ENCODE measurements at places on chromosomes 6 and 20.

DNA sequence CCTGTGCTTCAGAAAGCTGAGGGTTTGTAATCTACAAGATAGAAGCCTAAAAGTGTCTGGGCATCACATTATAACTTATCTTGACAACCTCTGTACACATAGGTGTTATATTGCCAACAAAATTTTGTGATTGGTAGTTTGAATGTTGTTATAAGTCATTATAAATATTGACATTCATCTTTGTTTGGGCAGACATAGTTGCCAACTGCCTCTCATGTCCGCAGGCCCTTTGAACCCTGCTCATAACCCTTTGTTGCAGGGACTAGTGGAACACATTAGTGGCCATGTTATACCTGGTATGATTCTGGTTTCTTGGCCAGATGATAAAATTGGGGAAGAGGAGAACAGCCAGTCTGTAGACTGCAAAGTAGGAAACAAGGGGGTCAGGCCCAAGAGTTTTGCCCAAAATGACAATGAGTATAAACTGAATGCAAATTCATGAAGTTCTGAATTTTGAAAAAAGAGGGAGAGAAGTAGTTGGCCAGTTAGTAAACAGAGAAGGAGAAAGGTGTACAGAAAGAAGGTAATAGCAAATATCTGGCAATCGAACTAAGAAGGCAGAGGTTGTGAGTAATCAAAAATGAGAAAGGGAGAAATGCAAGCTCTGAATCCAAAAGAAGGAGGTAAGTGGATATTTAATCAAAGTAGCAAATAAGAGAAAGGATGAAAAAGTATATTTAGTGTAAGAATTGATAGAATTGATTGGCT is 21.6 kb upstream of the LMBRD1 start:
- no peak for DNase-seq

GRCh38 chr6:70176842-70177550 is 125.9 kb downstream of the COL9A1 start:
- no peak for DNase-seq

DNA sequence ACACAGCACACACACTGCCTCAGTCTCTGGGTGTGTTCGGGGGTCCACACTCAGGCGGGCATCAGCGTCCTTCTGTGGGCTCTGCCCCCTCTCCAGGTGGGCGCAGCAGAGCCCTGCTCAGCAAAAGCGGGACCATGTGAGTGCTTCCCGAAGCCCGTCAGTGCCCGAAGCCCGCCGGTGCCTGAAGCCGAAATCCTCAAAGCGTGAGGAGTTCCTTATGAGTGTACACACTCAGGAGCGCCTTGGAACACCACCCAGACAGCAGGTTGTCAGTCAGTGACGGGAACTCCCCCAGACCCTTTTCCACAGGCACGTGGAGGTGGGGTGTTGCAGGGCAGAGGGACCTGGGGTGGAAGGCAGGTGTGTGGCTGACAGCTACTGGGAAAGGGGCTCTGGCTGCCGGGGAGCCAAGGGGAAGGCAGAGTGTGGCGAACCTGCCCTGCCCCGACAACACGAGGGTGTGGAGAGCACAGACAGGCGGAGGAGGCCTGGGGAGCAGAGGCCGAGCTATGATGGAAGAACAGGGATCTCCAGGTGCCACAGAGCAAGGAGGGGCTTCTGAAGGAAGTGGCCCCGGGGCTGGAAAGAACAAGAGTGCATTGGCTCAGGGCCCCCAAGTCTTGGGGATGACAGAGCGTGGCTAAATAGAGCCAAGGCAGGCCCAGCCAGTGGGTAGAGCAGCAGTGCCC is 87.7 kb downstream of the RAMACL start:
- DNase-seq = no peak

DNA sequence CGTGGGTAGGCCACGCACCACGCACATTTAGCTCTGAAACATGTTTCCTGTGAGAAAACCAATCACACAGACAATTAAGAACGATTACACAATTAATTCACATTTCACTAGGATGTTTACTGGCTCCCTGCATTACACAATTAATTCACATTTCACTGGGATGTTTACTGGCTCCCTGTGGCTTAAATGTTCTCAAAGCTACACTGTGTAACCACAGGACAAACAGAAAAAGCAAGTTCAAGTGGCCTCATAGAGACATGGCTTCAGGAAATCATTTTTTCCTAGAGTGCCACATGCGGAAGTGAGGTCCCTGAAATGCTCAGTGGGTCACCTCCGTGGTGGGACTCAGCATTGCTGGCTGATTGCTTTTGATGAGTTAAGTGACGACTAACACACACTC is 61.7 kb upstream of the XRN2 start:
- DNase-seq = no peak

- DNase-seq = no peak
Observed at GRCh38 chr6:169827290-169827717, 75.9 kb downstream of the ERMARD start.

GRCh38 chr6:158817728-158818580 is 1.2 kb downstream of the EZR start:
- no peak for DNase-seq

GRCh38 chr6:39594285-39594684 is 130.9 kb downstream of the KIF6 start:
- DNase-seq = no peak

- no peak for DNase-seq
Observed at GRCh38 chr6:122372647-122373046, 26.8 kb upstream of the HSF2 start.

DNA sequence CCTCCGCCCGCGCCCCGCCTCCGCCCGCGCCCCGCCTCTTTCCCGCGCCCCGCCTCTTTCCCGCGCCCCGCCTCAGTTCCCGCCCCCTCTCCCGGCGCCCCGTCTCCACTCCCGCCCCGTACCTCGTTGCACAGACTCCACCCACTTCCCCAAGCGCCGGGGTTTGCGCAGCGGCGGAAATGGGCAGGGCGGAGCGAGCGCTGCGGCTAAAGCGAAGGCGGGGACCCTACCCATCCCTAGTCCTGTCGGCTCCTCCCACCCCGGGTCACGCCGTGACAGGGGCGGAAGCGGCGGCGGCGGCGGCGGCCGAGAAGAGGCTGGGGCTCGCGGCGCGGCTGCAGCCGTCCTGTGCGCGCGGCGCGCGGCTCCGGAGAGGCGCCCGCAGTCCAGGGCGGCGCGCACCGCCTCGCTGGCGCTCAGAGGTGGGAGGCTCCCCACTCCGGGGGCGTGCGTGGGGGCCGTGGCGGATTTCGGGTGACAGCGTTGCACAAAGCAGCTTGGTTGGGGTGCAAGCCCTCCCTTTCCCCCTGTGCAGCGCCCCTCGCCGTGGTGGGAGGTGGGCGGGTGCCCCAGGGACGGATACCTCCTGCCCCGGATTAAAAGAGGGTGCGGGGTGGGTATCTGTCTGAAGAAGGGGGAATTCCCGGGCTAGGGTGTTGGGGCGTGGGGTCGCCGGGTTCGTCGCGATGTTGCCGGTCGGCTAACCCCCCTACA is at the start of gene KDM1B:
Gene KDM1B (plus strand): TSS at position 273 of the 714 bp plus-strand sequence. CDS start 4,474 bp downstream, outside the sequence.
- peak; percentile 93 for DNase-seq

GRCh38 chr6:13831615-13832014 is 17.3 kb upstream of the MCUR1 start:
- DNase-seq = no peak

DNA sequence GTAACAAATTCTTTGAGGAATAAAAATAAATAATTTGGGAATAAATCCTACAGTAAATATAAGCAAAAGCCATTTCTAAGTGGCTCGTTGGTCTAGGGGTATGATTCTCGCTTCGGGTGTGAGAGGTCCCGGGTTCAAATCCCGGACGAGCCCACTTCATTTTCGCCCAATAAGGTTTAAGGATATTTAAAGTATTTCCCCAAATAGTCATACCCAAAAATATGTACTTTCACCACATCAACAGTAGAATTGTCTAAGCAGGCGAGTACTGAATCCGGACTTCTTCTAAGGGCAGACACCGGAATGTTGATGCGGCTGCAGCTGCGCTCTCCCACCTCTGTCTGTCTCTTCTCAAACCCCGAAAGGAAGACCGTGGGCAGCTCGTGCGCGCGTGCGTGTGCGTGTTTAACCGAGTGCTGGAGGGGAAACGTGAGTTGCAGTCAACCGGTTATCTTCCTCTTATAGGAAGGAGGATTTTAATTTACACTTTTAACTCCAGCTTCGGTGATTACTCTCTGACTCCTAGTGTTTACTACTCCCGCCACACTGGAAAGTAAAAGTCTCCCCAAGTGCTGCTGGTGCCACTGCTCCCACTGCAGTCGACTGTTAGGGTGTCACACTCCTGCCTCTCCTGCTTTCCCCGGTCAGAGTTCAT is 155.7 kb upstream of the PRSS16 start:
- DNase-seq = no peak

DNA sequence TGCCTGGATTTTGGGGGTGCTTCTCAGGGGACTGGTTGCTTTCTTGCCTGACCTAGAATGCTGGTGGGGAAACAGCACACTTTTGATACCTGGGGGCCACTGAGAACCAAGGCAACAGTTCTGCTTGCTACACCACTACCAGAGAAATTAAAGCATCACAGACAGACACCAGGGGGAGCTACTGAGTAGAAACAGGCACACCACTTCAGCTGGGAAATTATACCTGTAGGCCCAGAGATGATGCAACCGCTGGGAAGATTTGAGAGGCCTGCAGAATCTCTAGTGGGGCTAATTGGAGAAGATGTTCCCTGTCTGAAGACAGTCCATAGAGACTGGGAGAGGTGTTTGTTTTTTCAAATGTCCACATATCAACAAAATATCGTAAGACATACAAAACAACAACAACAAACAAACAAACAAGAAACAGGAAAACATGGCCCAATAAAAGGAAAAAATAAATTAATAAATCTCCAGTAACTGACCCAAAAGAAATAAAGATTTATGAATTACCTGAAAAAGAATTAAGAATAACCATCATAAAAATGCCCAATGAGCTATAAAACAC is 129.4 kb upstream of the RIN2 start:
- no peak for DNase-seq

DNA sequence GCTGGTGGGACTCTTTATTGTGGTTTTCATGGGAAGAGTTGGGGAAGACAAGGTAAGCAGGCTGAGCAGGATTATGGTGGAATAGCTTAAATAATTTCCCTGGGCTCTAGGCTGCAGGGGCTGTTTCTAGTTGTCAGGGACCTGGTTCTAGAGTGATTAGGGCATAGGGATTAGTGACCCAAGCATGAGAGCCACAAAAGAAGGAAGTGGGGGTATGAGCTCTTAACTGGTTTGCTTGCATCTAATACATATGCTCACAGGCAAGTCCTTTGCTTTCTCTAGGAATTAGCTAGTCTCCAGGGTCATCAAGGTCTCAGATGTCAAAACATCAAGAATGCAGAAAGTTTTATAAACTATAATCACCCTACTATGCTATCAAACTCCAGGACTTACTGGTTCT is 67.5 kb upstream of the NRN1 start:
- no peak for DNase-seq

- no peak for DNase-seq
Observed at GRCh38 chr6:134909701-134910592, 40.0 kb downstream of the ALDH8A1 start.

DNA sequence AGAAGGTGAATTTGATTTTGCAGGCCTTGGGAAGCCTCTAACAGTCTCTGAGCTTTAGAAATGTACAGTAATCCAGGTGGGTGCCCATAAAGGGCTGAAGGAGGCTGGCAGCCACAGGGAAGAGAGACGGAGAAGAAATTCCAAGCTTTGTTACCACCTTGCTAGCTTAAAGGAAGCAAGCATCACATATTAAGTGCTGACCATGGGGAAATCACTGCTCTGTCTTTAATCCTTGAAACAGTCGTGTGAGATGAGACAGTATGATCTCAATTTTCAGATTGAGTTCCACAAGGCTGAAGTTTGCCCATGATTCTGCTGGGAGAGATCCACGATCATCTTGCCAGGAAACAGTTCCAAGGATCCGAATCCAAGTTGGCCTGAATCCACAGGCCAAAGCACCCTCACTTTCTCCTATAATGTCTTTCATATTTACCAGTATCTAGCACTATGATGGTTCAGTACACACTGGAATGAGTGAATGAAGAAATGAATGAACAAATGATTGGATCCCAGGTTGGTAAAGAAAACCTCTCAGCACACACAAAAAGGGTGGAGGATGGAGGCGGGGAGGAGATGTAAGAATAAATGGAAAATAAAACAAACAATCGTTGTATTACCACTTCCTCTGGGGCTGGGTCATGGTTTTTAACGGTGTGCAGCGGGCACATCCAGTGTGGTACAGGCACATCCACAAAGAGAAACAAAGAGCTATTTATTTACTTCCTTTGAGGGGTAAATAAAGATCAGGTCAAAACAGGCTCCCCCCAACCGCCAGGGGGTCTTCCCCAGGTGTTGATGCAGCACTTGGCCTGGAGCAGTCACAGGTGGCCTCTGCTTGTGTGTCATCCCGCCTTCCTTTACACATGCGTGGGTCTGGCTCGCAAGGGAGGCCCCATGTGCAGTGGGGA is 28.2 kb upstream of the TAF8 start:
- no peak for DNase-seq

GRCh38 chr20:1165941-1166340 is 18.8 kb downstream of the TMEM74B start:
- DNase-seq = no peak

GRCh38 chr6:79410806-79411205 is 126.4 kb downstream of the LCA5 start:
- no peak for DNase-seq

DNA sequence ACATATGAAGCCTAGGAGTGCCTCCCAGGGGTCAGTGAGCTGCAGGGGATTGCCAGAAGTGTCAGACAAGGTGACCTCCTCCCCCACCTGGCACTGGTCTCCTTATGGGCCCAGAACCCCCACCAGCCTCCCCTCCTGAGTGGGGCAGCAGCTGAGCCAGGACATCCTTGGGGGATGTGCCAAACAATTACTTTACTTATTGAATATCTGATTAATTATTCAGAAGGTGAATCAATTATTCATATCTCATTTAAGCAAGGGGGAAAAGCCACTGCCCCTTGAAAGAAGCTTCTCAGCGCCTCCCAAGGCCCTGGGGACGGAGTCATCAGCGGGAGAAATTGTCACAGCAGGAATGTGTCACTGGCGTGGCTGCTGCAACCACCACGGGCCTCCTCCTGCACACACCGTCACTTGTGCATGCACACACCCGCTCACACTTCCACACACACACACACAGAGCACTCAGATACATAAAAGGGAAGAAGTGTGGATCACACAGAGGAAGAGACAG is 123.4 kb upstream of the MAFB start:
- DNase-seq = no peak

GRCh38 chr20:36396340-36396739 is 90.2 kb downstream of the DLGAP4 start:
- DNase-seq = no peak

DNA sequence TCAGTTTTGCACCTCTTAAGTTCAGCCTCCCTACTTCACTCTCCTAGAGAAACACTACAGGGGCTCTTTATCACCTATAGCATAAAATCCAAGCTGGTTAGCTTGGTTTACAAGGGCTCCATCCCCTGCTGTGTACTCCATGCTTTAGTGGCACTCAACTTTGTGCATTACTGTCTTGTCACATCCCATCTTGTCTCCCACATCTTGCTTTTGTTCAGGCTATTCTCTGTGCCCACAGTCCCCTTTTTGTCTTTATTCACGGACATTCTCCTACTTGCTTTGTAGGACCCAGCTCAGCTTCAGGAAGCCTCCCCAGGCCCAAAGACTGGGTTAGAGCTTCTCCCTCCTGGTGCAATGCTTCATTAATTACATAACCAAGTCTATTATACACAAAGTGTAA is 107.9 kb upstream of the SPACA1 start:
- no peak for DNase-seq
